ENCODE measurements at places on chromosomes 1 and 21. TPM values are rescaled to one million over a fixed set of nuclear protein-coding genes. Genes with fewer than 3 reads are reported as not detected.

Gene PGLYRP4
- total RNA-seq: not detected

Gene IARS2
- total RNA-seq: 109 TPM

Gene NOTCH2NLA
- 89.9 TPM for total RNA-seq

Gene FHL3
- total RNA-seq: 26.9 TPM

All from smooth muscle cell of the pulmonary artery (primary cell).